Activated CD4-positive, alpha-beta T cell treated with anti-CD3 and anti-CD28 coated beads for 24 hours (primary cell): ENCODE measurements at places on chromosomes 1 and 21.

GRCh38 chr1:181397845-181398244 lies 85.5 kb upstream of the CACNA1E start:
- DNase-seq, result no peak

DNA sequence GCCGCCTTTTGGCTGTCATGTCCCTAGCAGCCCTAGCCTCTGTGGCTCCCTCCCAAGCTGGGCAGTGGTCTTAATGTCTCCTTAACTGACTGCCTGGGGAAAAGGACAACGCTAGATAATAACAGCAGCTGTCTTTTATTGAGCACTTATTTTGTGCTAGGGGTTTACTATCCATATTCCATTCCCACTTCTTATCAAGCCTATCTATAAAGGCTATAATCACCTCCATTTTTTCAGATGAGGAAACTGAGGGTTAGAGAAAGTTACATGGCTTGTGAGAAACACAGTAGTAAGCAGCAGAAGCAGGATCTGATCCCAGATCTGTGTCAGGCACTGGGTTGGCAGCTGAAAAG lies 6.2 kb downstream of the SH3BGRL3 start:
- DNase-seq, result no peak

DNA sequence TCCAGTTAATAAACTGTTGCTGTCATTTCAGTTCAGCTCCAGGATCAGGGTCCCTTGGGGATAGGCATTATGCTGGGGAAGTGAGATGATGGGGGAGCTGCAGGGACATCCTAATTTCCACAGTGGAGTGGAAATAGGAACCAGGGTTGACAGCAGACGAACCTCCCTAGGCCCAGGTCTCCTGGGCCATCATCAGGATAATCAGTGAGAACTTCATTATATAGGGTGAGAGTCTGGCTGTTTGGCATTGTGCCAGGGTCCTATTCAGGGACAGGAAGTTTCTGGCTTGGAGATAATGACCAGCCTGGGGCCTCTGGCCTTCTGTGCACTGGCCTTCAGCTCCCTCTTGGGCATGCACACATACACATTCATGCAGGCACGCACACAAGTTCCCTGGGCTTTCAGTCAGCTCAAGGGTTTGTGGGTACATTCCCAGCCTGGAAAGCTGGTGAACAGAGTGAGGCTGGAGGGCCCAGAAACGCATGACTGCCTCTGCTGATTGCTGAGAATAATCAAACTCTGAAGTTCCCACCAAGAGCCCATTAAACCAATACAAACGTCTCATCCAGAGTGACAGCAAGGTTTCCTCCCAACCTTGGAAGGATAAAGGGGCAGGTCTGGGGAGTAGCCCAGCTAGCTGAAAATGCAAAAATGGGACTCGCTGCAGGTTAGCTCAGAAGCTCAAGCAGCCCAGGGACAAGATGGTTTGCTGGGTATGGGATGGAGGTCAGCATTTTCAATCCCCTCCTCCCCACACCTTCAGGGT lies 13.9 kb upstream of the LRIG2 start:
- DNase-seq, result no peak

DNA sequence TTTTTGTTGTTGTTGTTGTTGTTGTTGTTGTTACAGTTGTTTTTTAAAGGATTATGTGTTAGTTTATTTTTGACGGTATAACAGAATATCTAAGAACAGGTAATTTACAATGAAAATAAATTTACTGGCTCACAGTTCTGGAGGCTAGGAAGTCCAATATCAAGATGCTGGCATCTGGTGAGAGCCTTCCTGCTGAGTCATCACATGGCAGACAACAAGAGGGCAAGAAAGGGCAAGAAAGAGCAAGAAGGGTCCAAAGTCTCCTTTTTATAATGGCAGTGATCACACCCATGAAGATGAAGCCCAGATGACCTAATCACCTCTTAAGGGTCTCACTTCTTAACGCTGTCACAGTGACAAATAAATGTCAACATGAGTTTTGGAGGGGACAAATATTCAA lies 142.1 kb downstream of the NEGR1 start:
- no peak for DNase-seq

GRCh38 chr1:84700070-84700469 lies 9.8 kb upstream of the SSX2IP start:
- no peak for DNase-seq

GRCh38 chr1:3785456-3786157 lies 10.7 kb downstream of the LRRC47 start:
- DNase-seq, result no peak

GRCh38 chr1:39213511-39214002 lies 9.1 kb downstream of the MACF1 start:
- no peak for DNase-seq

DNA sequence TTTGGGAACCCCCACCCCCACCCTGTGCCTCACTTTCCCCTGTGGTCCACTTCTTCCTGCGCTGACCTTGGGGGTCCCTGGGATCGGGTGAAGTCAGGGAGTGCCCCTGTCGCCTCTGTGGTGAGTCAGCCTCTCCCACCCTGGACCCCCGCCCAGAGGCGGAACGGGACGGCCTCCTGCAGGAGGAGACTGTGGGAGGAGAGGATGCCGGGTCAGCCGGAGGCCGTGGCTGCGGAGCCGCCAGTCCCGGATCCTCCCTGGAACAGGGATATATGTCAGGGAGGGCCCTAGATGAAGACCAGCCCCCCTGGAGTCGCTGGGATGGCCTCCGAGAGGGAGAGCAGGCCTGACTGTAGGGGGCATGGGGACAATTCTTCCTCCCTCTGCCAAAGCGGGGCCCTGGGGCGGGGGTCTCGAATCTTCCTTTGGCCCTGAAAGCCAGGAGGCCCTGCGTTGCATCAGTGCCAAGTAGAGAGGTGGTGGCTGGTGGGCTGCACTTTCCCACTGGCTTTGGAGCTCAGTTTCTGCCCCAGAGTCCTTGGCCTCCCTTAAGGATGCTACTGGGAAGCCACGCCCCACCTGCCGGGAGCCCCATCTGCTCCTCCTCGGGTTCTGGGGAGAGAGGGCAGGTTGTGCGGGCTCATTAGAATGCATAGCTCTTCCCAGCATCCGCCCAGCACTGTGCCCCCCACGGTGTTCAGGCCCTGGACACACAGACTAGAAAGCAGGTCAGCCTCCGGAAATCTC lies 930 bp downstream of the ARHGEF10L start:
- DNase-seq, result no peak

DNA sequence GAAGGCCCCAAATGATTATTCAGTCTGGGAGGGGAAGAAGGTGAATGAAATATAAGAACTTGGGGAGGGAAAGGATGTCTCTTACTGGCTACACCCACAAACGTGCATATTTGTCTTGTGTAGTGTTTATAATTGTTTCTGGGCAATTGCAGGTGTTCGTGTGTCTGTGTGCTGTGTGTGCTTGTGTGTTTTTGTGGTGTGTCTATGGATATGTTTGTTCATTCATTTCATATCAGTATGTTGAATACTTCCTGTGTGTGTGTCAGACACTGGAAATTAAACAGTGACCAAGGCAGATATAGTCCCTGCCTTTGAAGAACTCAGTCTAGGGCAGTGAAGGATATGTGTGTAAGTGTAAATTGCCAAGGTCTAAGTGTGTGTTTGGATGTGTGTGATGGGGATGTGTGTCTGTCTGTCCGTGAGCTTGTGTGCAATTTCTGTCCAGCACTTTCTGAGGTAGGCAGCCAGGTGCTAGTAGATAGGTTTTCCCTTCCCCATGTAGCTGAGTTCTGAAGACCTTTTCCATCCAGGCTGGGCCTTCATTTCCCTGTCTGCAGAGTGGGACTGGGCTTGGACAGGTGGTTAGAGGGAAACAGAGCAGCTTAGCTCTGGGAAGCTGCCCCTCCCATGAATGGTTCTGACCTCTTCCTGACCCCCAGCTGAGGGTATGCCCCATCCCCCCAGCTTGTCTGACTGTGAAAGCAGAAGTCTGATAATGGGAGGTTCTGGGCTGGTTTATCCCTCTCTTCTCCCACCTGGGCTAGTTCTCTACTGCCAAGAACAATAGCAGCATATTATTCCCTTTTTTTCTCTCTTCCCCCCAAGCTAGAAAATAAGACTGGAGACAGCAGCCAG lies 3.8 kb downstream of the AGO1 start:
- no peak for DNase-seq

- peak; percentile 18 for DNase-seq
Observed at GRCh38 chr1:201792534-201793305, 36.2 kb upstream of the IPO9 start.

GRCh38 chr1:223639331-223639749 lies 26.2 kb downstream of the CAPN8 start:
- DNase-seq, result no peak

GRCh38 chr1:3773572-3774275 lies 1.2 kb downstream of the SMIM1 start:
- DNase-seq, result no peak
